ENCODE measurements at places on chromosomes 6 and 20.

- DNase-seq = no peak
Observed at GRCh38 chr6:14856177-14856576, 389.7 kb upstream of the JARID2 start.

DNA sequence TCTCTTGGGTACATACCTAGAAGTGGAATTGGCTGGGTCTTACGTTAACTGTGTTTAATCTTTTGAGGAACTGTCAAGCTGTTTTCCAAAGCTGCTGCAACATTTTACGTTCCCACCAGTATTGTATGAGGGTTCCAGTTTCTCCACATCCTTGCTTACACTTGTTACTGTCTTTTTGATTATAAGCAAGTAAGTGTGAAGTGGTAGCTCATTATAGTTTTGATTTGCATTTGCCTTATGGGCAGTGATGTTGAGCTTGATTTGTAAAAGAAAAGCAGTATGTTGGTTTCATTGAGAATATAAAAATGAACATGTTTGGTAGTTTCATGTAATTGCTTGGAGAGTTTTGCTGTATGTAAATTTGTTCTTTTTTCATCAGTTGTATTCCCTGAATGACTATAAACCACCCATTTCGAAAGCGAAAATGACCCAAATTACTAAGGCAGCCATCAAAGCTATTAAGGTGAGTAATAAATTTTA lies 40.4 kb downstream of the SCAF8 start:
- DNase-seq = no peak

DNA sequence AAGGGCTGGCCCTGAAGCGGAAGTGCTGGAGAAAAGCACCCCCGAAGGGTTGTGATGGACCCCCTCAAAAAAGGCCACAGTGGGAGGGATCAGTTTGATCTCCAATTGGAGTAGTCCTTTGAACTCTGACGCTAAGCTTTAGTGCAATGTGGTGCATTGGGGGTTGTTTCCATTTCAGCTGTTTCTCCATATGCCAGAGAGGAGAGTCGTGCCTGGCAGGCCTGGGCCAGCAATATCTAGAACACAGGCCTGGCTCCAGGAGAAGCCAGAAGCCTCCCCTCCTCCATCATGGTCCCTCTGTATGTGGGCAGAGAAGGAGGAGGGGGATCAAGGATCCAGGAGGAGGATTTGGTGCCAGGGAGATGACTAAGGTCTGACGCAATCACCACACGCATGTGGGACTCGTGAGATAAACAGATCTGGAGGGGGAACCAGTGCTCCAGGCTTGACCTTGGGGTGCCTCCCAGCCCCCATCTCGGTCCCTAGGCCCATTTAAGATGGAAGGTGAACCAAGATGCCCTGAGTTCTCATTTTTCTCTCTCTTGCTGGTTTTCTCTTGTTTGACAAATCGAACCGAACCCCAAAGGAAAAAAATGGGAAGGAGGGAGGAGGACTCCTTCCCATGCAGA lies 517.4 kb upstream of the JARID2 start:
- no peak for DNase-seq

DNA sequence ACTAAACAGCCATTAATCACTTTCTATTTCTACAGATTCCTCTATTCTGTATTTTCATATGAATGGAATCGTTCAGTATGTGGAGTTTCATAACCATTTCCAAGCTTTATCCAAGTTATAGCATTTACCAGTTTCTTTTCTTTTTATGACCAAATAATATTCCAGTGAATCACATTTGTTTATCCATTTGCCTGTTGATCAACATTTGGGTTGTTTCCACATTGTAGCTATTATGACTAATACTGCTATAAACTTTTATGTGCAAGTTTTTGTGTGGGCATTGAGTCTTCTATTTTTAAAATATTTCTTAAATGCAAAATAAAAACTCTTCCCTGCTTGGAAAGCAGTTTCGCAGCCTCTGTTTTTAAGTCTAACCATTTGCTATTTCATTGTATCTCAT lies 336.4 kb upstream of the OPRM1 start:
- DNase-seq = no peak

GRCh38 chr20:20755674-20756319 lies 43.4 kb upstream of the RALGAPA2 start:
- no peak for DNase-seq

- DNase-seq = no peak
Observed at GRCh38 chr6:15375638-15376290, 129.9 kb downstream of the JARID2 start.

DNA sequence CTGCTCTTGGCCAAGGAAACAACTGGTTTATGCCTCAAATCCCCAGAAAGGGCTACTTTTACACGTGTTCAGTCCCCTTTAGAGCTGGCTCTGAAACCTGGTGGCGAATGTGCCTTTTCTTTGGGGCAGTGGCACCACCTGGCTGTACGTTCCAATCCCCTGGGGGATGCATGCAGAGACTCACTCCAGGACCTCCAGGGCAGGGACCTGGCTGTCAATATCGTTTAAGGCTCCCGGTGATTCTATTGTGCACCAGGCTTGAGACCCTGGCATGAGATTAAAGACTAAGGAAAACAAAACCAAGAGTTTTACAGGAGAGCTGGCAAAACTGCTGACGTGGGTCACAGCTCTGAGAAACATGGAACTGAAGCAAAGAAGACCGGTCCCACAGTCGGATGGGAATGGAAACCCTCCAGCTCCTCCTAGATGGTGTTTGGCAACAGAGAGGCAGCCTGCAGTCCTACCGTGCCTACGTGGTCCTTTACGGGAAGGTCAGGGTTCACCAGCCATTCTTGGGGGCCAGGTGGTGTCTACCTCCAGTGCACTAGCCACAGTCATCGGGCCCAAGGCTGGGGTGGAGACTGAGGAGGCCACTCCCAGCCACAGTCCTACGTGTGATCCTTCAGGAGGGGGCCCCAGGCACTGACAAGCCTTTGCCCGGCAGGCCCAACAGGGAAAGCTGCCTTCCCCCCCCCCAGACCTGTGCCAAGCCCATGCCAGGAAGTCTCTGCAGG lies 203.3 kb upstream of the CST7 start:
- no peak for DNase-seq

GRCh38 chr20:57910716-57911115 lies 200.9 kb upstream of the PMEPA1 start:
- DNase-seq = no peak

GRCh38 chr6:159044899-159045727 lies at the start of gene TAGAP:
TSS of gene TAGAP (minus strand) at chr6:159044991. CDS start at chr6:159044146, 845 bp downstream.
- no peak for DNase-seq

GRCh38 chr6:128379577-128379976 lies 140.8 kb downstream of the PTPRK start:
- DNase-seq = no peak

GRCh38 chr20:37336369-37337207 lies 9.4 kb upstream of the SRC start:
- DNase-seq = no peak

- no peak for DNase-seq
Observed at GRCh38 chr20:19973961-19974629, 43.1 kb upstream of the NAA20 start.

DNA sequence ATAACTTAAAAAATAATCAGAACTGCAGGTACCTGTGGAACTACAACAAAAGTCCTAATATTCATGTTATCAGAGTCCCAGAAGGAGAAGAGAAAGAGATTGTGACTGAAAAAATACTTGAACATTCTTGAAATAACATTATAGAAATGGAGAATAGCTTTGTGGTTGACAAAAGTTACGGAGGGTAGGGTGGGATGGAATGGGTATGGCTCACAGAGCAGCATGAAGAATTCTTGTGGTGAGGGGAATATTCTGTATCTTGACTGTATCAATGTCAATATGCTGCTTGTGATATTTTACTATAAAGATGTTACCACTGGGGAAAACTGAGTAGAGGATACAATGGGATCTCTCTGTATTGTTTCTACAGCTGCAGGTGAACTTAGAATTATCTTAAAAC lies 122.5 kb downstream of the DST start:
- DNase-seq = no peak

- no peak for DNase-seq
Observed at GRCh38 chr6:66362888-66363287, 655.9 kb upstream of the EYS start.

DNA sequence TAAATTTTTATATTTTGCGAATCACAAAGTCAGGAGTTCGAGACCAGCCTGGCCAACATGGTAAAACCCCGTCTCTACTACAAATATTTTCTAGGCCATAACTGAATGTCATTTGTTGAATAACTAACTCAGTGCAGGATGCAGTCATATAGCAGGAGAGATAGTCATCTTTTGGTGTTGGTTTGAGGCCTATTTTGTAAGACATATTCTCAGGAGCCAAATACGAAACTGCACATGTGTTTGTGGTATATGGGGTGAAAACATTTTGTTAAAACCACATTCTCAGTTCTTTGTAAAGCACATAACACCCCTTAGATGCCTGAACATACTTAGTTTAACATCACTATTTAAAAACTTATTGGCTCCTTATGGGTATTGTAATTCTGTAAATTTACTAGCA lies 4.7 kb upstream of the ENPP5 start:
- DNase-seq = no peak

DNA sequence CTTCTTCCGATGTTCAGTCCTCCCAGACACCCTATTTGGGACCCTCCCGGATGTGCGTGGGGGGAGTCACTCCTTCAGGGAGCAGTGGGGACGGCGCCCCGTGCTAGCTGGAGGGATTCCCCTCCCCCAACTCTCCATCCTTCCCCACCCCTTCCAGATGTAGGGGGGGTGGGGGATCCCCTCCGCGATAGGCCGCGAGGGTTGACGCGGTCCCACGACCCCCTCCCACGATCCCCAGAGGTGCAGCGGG lies 548 bp downstream of the GNL1 start:
- DNase-seq = no peak

GRCh38 chr20:37379967-37380828 lies 34.3 kb downstream of the SRC start:
- DNase-seq = no peak

- DNase-seq = no peak
Observed at GRCh38 chr20:61297491-61297890, 45.4 kb downstream of the CDH4 start.

- DNase-seq = no peak
Observed at GRCh38 chr20:40770564-40771307, 81.7 kb upstream of the MAFB start.

DNA sequence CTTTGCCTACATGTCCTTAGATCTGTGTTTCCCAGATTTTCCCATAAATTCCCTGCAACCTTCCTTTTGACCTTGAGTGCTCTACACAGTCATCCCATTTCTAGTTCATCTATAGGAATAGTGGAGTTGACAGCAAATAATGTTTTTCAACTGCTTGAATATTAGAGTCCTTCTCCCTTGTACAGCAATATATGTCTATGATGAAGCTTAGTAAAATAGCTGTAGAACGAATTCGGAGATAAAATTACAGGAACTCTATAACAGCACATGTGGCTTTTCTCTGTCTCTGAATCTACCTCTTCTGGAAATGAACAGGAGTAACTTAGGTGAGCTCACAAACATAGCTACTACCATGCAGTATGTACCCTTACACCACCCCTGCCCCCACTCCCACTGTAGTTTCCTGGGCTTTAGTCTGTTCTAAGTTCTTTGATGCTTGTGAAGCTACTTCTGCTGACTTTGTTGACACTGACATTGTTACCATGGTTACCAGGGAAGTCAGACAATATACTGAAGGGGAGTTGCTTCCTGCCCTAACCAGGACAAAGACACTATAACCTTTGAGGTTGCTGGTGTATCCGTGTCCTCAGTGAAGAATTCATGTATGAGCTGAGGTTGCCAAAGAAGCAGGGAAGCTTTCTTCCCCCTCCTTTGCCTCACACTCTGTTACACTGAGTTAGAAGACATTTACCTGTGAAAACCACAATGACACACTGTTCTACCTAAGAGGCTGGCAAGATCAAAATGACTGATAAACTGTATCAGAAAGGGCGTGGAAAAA lies 35.8 kb upstream of the SHLD1 start:
- no peak for DNase-seq

DNA sequence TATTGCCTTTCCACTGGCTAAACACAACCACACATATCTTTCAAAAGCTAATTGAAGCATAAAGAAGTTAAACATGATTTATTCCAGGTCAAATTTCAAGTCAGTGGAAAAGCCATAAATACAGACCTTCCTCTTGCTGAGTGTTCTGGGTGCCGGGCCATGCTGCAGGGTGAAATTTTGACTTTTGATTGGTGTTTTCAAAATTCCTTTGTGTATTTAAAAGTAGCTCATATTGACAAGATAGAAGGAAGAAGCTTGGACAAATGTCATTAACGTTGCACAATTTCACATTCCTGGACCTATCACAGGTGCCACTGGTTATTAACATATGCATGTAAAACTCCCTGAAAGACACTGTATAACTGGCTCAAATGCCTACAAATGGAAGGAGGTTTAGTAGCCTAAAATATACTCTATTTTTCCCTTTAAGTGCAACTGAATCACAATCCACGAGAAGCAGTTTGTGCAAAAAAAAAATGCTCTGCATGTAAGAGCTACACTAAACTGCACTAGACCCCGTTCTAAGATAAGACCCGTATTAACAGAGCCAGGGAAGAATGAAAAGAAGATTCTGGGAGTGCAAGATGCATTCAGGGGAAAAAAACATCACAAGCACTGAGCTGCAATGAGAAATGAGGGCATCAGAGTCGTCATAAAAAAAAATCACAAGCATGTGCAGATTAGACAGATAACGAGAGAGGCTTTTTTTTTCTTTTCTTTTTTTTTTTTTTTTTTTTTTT lies 30.4 kb downstream of the ATXN1 start:
- no peak for DNase-seq

GRCh38 chr6:158231551-158232315 lies 63.6 kb downstream of the GTF2H5 start:
- no peak for DNase-seq

GRCh38 chr20:21507400-21508229 lies 6.2 kb downstream of the NKX2-2 start:
- DNase-seq = no peak

GRCh38 chr20:63054681-63055240 lies 48.0 kb upstream of the BHLHE23 start:
- no peak for DNase-seq

DNA sequence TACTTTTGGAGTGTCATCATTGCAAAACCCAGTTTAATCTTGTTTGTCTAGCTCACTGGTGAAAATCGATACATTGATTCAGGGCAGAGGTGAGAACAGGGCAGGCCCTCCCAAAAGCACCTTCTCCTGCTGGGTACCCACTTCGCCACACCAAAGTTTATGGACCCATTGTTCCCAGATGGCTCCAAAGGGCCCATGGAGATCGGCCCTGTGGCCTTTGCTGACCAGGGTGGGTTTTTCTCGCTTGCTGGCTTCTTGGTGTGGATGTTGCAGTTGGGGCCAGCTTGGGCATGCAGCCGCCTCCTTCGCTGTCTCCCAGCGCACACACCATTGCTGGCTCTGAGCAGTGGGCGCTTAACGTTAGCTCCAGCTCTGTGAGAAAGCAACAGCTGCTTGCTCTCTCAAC lies 178.1 kb upstream of the PDE10A start:
- no peak for DNase-seq

Measured in retinal pigment epithelial cell (primary cell).